ENCODE measurements at places on chromosomes 7 and 10.

DNA sequence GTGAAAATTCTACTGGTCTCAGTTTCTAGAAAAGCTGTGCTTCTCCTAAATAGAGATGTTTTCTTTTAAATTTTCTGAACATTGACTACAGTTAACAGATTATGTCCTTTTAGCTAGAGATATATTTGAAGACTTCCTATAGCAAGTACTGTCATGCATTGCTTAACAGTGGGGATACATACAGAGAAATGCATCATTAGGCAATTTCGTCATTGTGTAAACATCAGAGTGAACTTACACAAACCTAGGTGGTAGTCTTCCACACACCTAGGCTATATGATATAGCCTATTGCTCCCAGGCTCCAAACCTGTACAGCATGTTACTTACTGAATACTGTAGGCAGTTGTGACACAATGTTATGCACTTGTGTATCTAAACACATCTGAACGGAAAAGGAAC, 28.5 kb downstream of the PIK3CG start:
- DNase-seq: no peak

DNA sequence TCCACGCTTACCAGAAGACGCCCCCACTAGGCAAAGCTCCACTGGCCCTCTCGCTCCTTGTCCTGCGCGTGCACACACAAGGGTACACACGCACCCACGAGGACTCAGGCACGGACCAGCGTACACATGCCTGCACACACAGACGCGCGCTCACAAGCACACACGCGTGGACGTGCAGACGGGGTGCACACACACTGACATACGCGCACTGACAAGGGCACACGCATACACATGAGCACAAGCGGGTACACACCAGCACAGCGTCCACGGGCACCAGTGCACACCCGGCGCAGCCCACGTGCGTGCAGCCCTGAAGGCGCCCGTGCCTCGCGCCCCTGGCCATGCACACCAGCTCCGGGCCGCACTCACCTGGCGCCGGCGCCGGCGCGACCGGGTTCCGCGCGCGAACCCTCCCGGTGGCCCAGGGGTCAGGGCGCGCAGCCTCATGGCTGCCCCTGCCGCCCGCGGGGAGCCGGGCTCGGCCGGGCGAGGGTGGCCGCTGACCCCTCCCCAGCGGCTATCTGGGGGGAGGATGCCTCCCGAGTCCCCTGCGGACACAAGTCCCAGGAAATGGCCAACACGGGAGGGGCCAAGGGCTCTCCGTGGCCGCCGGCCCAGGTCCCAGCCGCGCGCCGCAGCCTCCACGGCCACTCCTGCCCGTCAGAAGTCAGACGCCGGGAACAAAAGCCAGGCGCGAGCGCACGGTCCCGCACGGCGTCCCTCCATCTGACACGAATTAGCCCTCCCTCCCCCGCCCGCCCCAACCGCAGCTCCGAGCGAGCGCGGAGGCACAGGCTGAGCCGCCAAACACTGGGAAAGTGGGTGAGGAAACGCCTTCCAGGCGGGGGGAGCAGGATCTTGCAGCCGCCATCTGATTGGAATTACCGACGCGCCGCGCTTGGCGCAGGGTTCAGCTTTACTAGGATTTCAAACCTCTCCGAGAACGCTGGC, 45.0 kb downstream of the TNS3 start:
- DNase-seq: no peak

- DNase-seq: no peak
These were observed 52.7 kb downstream of the CDK14 start for GRCh38 chr7:90648834-90649233.

DNA sequence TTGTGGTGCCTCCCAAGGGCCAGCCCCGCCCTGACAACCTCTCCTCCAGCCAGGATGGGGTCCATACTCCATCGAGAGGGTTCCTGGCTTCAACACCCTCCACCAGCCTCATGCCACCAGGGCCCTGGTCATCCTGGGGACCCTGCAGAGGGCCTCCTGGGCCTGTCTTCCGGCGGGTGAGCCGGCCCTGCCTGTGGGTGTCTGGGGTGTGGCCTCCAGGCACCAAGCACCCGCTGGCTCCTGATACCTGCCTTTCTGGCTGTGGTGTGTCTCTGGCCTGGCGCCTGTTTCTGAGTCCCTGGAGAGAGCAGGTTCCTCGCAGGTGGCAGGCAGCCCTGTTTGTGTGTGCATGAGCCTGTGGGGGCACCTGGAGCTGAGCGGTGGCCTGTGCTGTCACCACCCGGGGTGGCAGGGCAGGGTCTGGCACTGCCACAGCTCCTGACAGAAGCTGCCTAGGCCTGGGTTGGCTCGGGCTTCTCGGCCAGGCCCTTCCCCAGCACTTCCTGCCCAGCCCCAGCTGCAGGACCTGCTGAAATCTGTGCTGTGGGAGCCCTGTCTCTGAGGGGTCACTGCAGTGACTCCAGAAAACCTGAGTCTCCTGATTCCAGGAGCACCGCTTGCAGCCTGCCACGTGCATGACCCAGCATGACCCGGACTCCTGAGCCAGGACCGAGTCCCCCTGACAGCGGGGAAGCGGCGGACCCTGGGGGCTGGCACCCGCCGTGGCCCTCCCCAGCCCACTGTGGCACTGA, 18.4 kb downstream of the ADAM8 start:
- DNase-seq: no peak

- DNase-seq: no peak
These were observed 31.0 kb downstream of the CDCA7L start for GRCh38 chr7:21914671-21915070.

GRCh38 chr10:22624287-22624738, 90.1 kb downstream of the PIP4K2A start:
- no peak for DNase-seq

GRCh38 chr10:130989670-130990232, 321.8 kb downstream of the TCERG1L start:
- DNase-seq: no peak

Measured in NK-92 treated with Interleukin-12 subunit alpha and Interleukin-12 subunit beta, amount 100 ng/mL, for 24 hours (cell line).